ENCODE measurements at places on chromosomes 7 and 10. TPM values are rescaled to one million over a fixed set of nuclear protein-coding genes. Genes with fewer than 3 reads are reported as not detected.

Gene KIF20B
- total RNA-seq: 55.6 TPM

Gene MYL10
- total RNA-seq: not detected

Gene ADCYAP1R1
- not detected for total RNA-seq

Gene AKR1D1
- total RNA-seq: not detected

Gene NXPH1
- total RNA-seq: not detected

Gene ACSM6
- total RNA-seq: not detected

DNA sequence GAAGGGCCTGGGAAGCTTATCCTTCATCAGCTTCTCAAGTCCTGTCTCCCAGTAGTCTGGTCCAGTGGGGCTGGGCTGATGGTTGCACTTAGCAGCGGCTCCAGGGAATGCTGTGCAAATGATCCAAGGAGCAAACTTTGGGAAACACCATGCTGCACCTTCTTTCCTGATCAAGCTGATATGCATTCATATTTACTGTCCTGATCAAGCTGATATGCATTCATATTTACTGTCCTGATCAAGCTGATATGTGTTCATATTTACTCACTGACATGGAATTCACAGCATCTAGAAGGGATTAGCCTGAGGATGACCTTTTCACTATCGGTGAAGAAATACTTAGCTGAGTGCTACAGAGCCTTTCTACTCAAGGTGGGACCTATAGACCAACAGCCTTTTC is 330.7 kb downstream of the BMPER start:
- no peaks in the 10 kb centered on the region for H3K27me3 ChIP-seq
- H3K27ac ChIP-seq: no peak overlapping the region
- H3K4me1 ChIP-seq: no peaks in the 10 kb centered on the region

GRCh38 chr10:125778556-125778955 is 2.9 kb upstream of the MMP21 start:
- no peaks in the 10 kb centered on the region for H3K27me3 ChIP-seq
- DNase-seq: no peak
- H3K4me3 ChIP-seq: no peak overlapping the region

DNA sequence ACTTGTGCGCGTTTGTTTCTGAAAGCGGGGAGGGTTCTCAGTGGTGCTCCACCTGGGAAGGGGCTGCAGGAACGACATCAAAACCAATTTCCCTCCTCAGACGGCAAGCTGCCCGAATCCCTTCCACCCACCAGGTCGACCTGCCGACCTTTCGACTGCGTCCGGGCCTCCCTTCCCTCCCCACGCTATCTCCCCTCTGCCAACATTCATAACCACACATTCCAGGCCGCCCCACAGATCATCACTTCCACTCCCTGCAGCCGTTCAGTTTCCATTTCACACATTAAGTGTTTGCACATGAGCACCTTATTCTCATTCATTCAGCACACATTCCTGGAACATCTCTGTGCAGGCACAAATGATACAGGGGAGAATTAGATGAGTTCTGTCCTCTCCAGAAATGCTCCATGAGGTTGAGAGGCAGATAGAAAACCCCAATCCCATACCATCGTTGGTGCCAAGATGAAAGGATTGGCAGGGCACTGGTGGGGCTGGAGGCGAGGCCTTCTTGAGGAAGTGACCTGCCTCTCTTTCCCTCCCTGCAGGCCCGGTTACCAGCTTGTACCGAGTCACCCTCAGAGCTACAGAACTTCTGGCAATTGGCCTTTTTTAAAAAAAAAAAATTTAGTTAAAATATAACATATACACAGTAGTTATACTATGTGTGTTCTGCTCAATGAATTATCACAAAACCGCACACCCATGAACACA is 70.0 kb downstream of the MINDY4 start:
- H3K4me1 ChIP-seq: no peaks in the 10 kb centered on the region
- no peaks in the 10 kb centered on the region for H3K36me3 ChIP-seq
- H3K4me3 ChIP-seq: no peak overlapping the region
- DNase-seq: no peak
- H3K27me3 ChIP-seq: no peaks in the 10 kb centered on the region

DNA sequence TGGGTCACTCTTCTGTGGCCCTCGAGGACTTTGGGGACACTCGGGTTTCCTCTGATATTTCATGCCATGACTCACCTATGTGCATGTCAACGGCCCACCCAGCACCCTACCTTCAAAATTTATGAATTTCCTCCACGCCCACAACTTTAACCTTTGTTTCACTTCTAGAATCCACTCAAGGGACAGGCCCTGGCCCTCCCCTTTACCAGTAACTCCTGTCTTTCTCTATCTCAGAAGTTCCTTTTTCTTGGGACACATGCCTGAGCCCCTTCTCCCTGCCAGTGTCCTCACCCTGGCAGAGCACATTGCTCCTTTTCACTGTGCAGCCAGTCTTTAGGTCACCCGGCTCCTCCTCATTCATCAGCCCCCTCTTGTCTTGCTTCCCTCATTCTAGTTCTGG is 282.5 kb upstream of the KLF6 start:
- peak; percentile 69 for DNase-seq
- no peaks in the 10 kb centered on the region for H3K36me3 ChIP-seq
- H3K4me1 ChIP-seq: peaks cover 15% of the 10 kb centered on the region
- no peaks in the 10 kb centered on the region for H3K27me3 ChIP-seq

GRCh38 chr10:121591186-121591585 is 7.1 kb downstream of the FGFR2 start:
- no peak for DNase-seq
- no peak overlapping the region for H3K27ac ChIP-seq
- H3K36me3 ChIP-seq: no peaks in the 10 kb centered on the region
- no peak overlapping the region for H3K4me3 ChIP-seq
- H3K27me3 ChIP-seq: peaks cover 19% of the 10 kb centered on the region
- no peaks in the 10 kb centered on the region for H3K4me1 ChIP-seq

DNA sequence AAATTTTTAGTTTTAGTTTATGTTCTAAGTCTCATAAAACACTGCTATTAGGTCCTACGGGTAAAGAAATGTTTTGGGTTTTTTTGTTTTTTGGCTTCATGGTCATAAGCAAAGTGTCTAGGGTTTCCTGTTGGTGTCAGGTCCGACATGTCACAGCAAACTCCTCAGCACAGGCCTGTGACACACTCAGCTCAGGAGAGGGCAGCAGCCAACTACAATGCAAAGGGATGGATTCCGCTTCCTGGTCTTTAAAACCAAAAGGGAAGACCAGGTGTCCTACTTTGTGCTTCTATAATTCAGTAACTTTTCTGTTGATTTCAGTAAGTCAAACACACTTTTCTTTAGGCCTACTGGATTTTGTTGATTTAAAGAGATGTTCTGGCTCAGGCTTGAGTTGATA is 83.8 kb upstream of the MACROH2A2 start:
- peaks cover 24% of the 10 kb centered on the region for H3K27me3 ChIP-seq
- H3K36me3 ChIP-seq: no peaks in the 10 kb centered on the region
- peak; percentile 49 for DNase-seq
- no peaks in the 10 kb centered on the region for H3K4me1 ChIP-seq
- H3K27ac ChIP-seq: no peak overlapping the region
- H3K4me3 ChIP-seq: no peak overlapping the region
